Neuronal stem cell (in vitro differentiated cells): ENCODE measurements at places on chromosomes 4 and X.

DNA sequence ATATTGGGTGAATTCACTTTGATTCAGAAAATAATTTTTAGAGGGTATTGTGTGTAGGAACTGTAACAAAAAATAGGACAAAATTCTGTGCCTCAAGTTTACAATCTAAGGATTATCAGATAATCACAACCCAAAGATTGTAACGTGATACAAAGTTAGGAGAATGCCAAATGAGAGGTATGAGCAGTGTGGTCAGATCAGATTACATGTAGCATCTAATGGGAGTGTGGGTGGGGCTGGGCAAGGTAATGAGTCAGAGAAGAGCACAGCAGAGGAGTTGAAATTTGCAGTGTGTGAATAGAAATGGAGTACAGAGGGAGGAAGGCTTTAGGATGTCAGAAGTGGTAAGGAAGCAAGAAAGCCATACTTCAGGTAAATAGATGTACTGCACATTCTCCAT, 103.4 kb upstream of the TEX13A start:
- no peak overlapping the region for H3K27ac ChIP-seq
- no peak for DNase-seq
- no peaks in the 10 kb centered on the region for H3K4me1 ChIP-seq
- no peak overlapping the region for H3K4me3 ChIP-seq
- H3K27me3 ChIP-seq: no peaks in the 10 kb centered on the region
- H3K36me3 ChIP-seq: no peaks in the 10 kb centered on the region

DNA sequence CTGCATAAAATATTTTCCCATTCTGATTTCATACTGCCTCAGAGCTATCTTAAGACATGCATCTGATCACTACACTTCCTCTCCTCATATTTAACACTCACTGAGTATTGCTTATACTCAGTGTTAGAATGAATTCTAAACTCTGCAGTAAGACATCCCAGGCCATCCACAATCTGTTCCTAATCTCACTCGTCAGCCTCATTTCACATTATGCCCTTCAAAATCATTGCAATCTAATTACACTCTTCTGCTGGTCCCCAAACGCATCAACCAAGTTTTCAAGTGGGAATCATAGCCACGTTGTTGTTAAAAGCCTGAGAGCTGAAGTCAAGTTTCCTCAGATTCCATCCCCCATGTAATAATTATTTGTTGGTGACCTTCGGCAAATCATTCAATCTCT, 1177.9 kb downstream of the ARAP2 start:
- no peaks in the 10 kb centered on the region for H3K36me3 ChIP-seq
- no peak for DNase-seq
- H3K4me3 ChIP-seq: no peak overlapping the region
- H3K4me1 ChIP-seq: no peaks in the 10 kb centered on the region
- no peaks in the 10 kb centered on the region for H3K27me3 ChIP-seq

GRCh38 chr4:110669663-110670062, 46.8 kb upstream of the PITX2 start:
- no peaks in the 10 kb centered on the region for H3K36me3 ChIP-seq
- H3K4me3 ChIP-seq: no peak overlapping the region
- DNase-seq: no peak

DNA sequence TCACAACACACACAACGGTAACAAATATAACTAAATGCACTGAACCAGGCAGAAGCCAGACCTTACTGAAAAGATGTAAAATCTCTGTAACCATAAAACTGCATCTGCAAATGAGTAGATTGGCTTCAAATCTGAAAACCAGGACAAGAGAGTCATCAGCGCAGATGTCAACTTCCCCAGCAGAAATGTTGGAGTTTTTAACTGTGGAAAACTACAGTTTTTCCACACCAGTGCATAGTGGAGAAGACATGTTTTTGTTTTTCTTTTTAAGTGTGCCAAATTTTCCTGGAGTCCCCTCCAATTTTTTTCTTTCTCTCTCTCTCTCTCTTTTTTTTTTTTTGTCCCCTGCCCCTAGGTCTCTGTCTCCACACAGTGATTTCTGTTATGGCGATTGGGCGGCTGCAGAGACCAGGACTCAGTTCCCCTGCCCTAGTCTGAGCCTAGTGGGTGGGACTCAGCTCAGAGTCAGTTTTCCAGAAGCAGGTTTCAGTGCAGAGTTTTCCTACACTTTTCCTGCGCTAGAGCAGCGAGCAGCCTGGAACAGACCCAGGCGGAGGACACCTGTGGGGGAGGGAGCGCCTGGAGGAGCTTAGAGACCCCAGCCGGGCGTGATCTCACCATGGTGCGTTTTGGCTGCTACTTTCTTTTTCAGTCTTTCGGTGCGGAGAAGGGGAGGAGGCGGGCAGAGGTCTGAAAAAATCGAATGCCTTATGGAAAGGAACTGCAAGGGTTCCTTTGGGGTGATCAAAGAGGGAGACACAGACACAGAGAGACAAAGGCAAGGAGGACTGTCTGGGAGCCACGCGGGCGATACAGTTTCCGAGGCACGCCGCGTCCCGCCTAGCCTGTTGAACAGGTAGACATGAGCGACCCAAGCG, at the start of gene GUCY1A1:
Gene GUCY1A1, plus strand, starts transcription at position 505 of the 878 bp plus-strand sequence. CDS start 30,020 bp downstream, outside the sequence.
- peak within 1 kb of the TSS; percentile 42 for H3K27ac ChIP-seq
- H3K36me3 ChIP-seq: no peaks in the 10 kb centered on the region
- peak within 1 kb of the TSS; percentile 94 for H3K4me3 ChIP-seq
- peak; percentile 49 for DNase-seq
- H3K4me1 ChIP-seq: no peaks in the 10 kb centered on the region

DNA sequence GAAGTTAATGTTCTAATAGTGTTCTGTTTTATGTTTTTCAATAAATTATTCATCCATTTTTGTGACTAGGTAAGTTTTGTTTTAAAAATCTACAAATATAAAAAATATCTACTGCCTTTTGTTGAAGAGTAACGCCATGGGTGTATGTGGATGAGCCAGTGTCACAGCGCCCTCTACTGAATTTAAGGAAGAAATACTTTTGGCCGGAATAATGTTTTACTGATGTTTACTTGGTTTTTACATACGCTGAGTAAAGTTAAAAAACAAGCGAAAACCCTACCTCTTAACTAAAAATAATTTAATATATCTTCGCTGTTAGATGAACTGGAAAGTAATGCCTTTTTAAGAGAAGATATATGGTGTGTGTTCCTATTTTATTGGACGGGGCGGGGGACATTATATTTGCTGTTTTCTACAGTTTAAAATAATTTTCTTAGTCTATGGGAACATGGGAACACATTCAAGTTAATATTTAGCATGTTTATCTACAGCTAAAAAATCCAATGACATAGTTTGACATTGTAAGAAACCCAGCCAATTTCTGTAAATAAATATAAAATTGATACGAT, 86.1 kb downstream of the CPE start:
- no peaks in the 10 kb centered on the region for H3K4me1 ChIP-seq
- H3K36me3 ChIP-seq: peaks cover 4% of the 10 kb centered on the region
- no peaks in the 10 kb centered on the region for H3K27me3 ChIP-seq

- no peak for DNase-seq
- H3K27ac ChIP-seq: no peak overlapping the region
These were observed 1.6 kb upstream of the NKX1-1 start for GRCh38 chr4:1407657-1408333.

DNA sequence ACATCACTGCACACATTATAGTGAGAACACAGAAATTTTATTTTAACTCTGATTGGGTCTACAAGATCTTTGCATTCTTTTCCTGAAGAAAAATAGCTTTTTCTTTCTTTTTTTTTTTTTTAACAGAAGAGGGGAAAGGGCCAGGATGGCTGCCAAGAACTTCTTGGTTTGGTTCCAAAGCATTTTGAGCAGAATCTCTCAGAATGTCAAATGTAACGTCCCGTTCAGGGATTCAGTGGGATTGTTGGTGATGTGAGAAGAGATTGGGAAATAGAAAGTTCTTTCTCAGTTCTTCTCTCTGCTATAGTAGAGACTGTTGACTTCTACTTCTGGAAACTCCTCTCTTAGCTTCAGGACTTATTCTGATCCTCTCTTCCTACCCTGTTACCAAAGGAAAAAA, 70.9 kb upstream of the CBR4 start:
- no peak for DNase-seq
- no peak overlapping the region for H3K4me3 ChIP-seq
- H3K27ac ChIP-seq: no peak overlapping the region
- H3K27me3 ChIP-seq: no peaks in the 10 kb centered on the region
- H3K36me3 ChIP-seq: no peaks in the 10 kb centered on the region

GRCh38 chrX:69116077-69116476, 49.2 kb downstream of the PJA1 start:
- peaks cover 5% of the 10 kb centered on the region for H3K4me1 ChIP-seq
- H3K27me3 ChIP-seq: no peaks in the 10 kb centered on the region
- no peak overlapping the region for H3K27ac ChIP-seq
- no peaks in the 10 kb centered on the region for H3K36me3 ChIP-seq
- no peak for DNase-seq

DNA sequence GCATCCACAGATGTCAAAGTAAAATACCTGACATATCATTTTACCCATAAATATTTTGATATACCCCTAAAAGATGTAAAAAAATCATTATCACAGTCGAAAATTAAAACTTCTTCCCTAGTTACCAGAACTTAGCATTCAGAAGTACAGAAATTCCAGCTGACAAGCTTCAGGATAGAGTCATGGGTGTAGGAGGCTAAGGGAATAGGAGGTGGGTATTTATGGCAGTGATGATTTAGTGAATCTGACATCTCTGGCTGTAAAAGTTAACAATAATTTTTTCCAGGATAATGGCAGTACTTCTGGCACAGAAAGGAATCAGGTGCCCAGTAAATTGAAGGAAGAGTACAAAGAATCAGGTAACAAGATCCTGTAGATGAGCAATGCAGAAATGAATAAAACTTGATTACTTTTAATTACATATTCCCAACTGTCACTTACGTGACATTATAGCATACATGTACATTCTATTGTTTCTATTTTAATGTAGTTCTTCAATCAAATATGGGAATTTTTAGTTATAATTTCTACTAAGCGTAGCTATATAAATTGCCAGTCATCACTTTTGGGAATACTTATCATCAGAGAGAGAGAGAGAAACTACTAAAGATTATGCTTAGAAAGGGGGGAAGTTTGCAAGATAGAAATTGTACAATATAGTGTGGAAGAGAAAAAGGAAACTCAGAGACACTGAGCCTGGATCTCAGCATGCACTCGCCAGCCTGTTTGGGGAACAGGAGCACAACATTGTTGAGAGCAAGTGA, 143.4 kb downstream of the TMEM144 start:
- H3K36me3 ChIP-seq: no peaks in the 10 kb centered on the region
- no peak overlapping the region for H3K4me3 ChIP-seq
- H3K27me3 ChIP-seq: no peaks in the 10 kb centered on the region
- no peak for DNase-seq
- H3K27ac ChIP-seq: no peak overlapping the region

DNA sequence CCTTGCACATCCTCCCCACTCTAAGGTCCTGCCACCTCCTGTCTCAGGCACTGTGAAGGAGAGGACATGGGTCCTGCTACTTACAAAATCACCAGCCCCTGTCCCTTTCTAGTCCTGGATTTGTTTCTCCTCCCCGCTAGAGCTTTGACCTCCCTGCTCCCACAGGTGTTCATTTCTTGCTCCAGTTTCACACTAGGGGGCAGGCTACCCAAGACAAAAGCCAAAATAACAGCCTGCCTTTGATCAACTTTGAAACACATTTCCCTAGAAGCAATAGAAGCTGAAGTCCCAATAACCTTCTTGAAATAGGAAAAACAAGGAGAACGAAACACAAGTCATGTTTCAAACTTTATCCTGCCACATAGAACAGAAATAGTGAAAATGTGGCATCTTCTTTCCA, 164.4 kb downstream of the QDPR start:
- no peaks in the 10 kb centered on the region for H3K27me3 ChIP-seq
- no peak for DNase-seq
- no peak overlapping the region for H3K27ac ChIP-seq
- H3K36me3 ChIP-seq: no peaks in the 10 kb centered on the region

- H3K4me1 ChIP-seq: no peaks in the 10 kb centered on the region
- no peaks in the 10 kb centered on the region for H3K27me3 ChIP-seq
- H3K36me3 ChIP-seq: no peaks in the 10 kb centered on the region
These were observed 193.2 kb downstream of the RAPGEF2 start for GRCh38 chr4:159296061-159296460.

DNA sequence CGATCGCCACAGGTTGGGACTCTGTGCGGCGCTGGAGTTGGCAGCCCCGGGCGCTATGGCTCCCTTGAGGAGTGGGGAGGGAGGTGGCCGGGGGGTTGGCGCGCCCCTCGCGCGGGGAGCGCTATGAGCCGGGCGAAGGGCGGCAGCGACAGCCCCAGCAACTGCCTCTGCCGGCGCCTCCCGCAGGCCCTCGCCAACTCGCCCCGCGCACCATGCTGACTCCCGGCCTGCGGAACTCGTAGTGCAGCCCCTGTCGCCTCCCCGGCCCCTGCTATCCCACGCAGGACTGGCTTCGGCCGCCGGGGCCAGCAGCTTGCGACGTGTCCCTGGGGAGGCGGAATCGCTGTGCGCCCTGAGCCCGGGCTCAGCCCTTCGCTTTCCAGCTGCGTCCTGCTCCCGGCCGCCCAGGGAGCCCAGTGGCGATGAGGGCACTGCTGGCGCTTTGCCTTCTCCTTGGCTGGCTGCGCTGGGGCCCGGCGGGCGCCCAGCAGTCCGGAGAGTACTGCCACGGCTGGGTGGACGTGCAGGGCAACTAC, 415 bp downstream of the SHISA3 start:
- no peak overlapping the region for H3K27ac ChIP-seq
- H3K4me1 ChIP-seq: peaks cover 15% of the 10 kb centered on the region
- H3K36me3 ChIP-seq: no peaks in the 10 kb centered on the region
- no peak overlapping the region for H3K4me3 ChIP-seq

- no peaks in the 10 kb centered on the region for H3K36me3 ChIP-seq
- H3K27me3 ChIP-seq: no peaks in the 10 kb centered on the region
- no peak overlapping the region for H3K4me3 ChIP-seq
- no peak overlapping the region for H3K27ac ChIP-seq
- no peak for DNase-seq
- H3K4me1 ChIP-seq: no peaks in the 10 kb centered on the region
These were observed 301.7 kb upstream of the EMCN start for GRCh38 chr4:100819505-100819904.

DNA sequence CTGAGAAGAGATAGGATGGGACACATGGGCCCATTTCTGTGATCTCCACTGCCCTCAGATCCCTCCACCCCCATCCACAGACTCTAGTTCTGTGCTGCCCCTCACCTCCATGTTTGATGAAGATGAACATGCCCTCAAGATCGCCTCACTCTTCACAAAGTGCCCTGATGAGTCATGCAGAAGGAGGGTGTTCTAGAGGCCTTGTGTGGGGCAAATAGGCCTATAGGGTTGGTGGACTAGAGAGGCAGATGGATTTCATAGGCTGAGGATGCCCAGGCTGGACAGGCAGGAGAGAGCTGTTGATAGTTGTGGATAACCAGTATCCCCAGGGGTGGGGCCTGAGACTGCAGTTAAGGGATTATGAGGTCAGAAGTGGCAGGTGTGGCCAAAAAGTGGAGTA, at the start of gene CXorf65:
Gene CXorf65, minus strand, starts transcription at position 314 of the 400 bp plus-strand sequence. Its CDS starts 184 bp downstream, at position 130.
- no peaks in the 10 kb centered on the region for H3K27me3 ChIP-seq
- no peaks in the 10 kb centered on the region for H3K36me3 ChIP-seq
- peaks cover 16% of the 10 kb centered on the region for H3K4me1 ChIP-seq
